Urinary bladder (tissue), 4 donors: ENCODE measurements at places on chromosomes 12 and 14. TPM values are rescaled to one million over a fixed set of nuclear protein-coding genes. Genes with fewer than 3 reads are reported as not detected.

GRCh38 chr12:115222220-115222619, 538.2 kb upstream of the TBX3 start:
- no peak for DNase-seq

GRCh38 chr12:24379861-24380521, 430.5 kb upstream of the SOX5 start:
- no peak for DNase-seq

DNA sequence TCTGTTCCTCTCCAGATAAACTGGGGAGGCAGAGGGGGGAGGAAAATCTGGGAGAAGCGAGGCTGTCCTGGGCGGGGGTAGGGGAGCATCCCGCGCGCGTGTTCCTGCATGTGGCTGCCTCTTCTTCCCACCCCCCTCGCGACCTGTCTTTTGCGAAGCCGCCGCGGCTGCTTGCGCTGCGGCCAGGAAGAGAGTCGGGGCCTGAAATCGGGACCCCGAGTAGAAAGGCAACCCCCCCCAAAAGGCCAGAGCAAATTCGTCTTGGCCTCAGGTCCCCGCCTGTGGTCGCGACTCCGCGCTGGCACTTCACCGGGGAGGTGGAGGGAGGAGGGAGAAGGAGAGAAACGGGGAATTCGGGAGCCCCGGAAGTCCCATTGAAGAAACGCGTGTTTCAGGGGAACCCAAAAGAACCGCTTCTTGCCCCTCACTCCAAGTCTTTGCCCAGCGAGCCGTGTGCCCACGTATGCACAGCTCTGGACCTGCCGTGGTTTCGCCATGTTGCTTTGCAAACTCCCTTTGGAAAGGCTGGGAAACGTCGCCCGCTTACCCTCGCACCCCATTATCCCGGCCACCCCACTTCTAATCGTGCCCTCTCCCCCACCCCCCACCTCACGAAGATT, 944 bp downstream of the CCND2 start:
- no peak for DNase-seq

DNA sequence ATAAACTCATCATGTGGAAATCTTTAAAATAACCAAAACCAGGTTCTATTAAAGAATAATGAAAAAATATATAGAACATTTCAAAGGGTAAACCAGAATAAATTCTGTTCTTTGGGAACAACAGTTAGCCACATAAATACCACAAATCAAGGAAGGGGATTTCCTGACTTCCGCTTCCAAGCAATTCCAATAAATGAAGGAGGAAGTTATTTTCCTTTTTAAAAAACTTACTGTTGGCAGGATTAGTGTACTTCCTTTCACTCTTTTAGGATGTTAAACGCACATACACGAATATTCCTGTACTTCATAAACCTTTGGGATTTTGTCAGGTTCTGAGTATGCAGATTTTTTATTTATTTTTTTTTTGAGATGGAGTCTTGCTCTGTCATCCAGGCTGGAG, 13.7 kb upstream of the LIMA1 start:
- no peak for DNase-seq

DNA sequence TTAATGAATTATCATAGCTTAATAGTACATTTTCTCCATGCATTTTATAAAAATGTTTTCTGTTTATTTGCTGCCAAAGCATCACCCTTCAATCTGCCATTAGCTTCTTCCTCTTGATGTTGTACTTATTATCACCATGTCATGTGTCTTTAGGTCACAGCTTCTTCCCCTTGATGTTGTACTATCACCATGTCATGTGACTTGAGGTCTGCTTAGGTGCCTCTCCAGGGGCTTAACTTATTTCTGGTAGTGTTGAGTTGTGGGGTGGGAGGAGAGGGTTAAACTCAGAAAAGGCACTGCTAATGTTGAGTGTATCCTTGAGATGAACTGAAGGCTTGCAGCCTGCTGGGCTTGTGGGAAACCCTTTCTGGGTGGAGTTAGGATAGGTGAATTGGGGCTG, 87.8 kb downstream of the DAAM1 start:
- no peak for DNase-seq

DNA sequence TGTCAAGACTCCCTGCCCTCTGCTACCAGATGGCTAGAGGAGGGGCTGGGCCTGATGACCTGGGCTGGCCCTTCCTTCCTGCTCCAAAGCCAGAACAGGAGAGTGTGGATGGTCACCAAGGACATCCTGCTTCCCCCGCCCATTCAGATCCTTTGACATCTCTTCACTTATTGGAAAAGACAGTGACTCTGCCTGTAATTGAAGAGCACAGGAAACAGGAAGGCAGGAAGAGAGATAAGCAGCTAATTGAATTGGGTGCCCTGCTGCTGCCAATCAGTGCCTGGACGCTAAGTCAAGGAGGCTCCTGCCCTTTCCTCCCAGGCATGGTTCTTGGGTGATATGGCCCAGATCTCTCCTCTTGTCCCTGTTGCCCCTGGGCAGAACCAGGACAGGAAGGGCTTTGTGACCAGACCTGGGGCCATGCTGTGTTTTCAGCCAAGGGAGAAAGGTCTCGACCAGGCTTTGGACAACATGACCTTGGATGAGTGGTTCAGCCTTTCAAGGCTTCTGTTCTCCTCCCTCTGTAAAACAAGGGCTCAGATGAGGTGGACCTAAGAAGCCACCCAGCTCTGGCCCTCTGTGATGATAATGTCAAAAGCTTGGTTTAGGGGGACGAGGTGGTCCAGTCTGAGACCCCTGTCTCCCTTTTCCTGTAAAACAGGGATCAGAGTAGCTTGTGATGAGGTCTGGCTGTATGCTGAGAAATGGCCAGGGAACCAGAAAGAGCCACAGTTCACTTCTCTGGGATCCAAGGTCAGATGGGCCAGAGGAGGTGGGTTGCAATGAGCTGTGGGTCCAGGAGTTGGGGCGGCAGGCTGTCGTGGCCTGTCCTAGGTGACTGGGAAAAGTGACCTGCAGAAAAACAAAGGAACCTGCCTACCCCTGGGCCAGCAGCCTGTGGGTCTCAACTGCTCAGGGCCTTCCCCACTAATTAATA, 38.8 kb downstream of the FAM222A start:
- no peak for DNase-seq

The VCPKMT gene
- 9.6 TPM for total RNA-seq

The VWF gene
- 61.8 TPM for total RNA-seq

The SUOX gene
- 14.4 TPM for total RNA-seq

The ARID2 gene
- 77.4 TPM for total RNA-seq
